ENCODE measurements at places on chromosomes 11 and 22.
A peak's percentile ranks its signal among the peaks of the same experiment; 100 is the strongest.

- peak; percentile 77 for DNase-seq
These were observed 2.2 kb upstream of the PNPLA3 start for GRCh38 chr22:43921370-43921769.

GRCh38 chr11:27697679-27698275 is 2.5 kb downstream of the BDNF start:
- no peak for DNase-seq

DNA sequence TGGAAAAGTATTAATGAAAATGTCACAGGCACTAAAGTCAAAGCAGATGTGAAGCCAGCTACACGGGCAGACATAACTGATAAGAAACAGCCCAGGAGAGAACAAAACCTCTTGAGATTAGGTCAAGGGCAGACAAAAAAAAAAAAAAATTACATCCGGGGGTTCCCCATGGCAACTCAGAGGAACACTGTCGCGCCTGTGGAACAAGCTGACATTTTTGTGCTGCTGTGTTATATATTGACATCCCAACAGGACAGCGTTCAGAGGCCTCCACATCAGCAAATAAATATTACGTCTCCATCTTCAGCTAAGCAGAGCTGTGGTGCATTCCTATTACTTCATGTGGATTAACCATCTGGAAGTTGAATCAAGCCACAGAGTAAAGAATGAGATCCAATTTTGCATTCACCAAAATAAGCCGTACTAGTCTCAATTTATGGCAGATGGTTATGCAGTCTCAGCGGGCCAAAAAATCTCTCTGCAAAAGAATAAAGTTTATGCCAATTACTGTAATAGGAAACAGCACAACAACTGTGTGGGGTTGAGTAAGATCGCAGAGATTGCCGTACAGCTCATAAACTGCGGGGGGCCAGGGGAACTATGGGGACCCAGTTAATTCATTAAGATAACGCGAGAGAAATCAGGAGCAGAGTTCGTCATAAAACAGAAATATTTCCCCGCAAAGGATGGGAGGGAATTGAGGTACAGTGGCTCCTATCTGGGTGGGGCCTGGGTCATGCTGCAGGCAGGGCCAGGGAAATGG is 41.3 kb upstream of the MN1 start:
- DNase-seq = no peak

DNA sequence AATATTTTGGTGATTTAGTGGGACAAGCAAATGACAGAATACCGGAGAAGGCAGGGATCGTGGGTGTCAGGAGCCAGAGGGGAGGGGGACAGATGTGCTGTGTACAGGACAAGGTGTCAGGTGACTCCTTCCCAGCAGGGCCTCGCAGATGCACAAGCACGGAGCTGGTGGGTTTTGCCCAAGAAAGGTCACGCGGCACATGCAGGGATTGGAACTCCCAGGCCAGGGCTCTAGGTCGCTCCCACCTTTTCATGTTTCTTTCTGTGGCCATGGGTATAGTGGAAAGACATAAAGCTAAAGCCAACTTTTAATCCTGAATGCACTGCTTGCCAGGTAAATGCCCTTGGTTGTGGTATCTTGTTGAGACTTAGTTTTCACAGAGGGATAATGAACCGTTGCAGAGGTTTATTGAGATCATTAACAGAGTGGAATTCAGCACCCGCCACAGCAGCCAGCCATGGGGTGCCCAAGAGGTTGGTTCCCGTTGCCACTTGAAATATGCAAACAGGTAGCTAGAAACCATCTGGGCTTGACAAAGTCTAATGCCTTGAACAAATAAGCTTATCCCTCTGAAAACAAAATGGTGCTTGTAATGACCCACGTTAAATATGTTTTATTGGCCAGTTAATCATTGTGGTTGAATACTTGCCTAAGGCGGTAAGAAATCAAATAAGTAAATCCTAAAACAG is 10.1 kb downstream of the C22orf23 start:
- no peak for DNase-seq

GRCh38 chr11:87081358-87081757 is 43.6 kb downstream of the TMEM135 start:
- DNase-seq = no peak

DNA sequence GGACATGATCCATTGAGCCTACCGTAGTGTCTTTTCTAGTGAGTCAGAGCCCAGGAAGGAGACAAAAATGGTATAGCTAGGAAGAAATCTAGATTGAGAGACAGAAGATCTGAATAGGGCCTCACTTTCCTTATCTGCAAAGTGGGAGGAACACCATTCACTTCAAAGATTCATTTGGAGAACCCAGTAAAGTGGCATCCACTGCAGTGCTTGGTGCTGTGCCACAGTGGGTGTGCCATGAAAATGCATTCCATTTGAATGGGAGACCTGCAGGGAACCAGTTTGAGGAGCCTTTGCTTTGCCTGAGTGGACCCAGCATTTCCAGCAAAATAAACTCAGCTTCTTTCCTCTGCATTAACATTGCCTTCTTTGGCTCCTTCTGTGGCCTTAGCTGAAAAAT is 470.5 kb upstream of the CADM1 start:
- DNase-seq = no peak
